ENCODE measurements at places on chromosomes 16 and 17. TPM values are rescaled to one million over a fixed set of nuclear protein-coding genes. Genes with fewer than 3 reads are reported as not detected.

SKAP1 gene
- total RNA-seq: not detected

OTOA gene
- under 0.01 TPM for total RNA-seq

TMC7 gene
- 0.69 TPM for total RNA-seq

UMOD gene
- total RNA-seq: not detected

GNG13 gene
- total RNA-seq: not detected

Measured in melanocyte of skin (primary cell).